ENCODE measurements at places on chromosomes 3 and 15.

GRCh38 chr3:175951047-175951694 lies 1092.0 kb downstream of the NAALADL2 start:
- no peak for DNase-seq

- no peak for DNase-seq
Measured at GRCh38 chr3:30124435-30125370, 481.7 kb upstream of the TGFBR2 start.

DNA sequence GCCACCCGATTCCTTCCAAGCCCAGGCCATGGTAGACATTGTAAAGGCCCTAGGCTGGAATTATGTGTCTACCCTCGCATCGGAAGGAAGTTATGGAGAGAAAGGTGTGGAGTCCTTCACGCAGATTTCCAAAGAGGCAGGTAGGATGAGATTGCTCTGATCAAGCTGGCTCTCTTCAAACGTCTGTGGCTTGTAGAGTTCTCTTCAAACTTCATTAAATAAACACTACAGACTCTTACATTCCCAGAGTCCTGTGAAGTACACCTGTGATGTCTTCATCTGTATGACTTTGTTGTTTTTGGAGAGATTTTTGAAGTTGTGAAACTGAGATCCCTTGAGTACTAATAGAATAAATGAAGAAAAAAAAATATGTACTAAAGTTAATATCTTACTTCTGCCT lies 285.6 kb downstream of the GRM7 start:
- DNase-seq, result no peak

GRCh38 chr15:49831206-49831965 lies 210.5 kb downstream of the DTWD1 start:
- no peak for DNase-seq

DNA sequence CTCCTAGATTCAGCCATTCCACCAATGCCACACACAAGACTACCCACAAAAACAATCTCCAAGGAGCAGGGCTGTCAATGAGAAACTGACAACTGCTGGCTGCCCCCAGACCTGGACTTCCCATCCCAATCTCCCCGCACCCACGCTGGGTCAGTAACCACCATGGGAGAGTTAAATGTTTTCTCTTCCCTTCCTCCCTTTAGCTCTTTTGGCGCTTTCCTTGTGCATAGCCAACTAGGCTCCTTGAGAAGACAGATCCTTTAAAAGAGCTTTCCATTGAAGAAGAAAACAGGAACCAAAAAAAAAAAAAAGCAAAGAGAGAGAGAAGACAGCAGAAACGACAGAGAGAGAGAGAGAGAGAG lies 8.3 kb downstream of the BCL6 start:
- no peak for DNase-seq

DNA sequence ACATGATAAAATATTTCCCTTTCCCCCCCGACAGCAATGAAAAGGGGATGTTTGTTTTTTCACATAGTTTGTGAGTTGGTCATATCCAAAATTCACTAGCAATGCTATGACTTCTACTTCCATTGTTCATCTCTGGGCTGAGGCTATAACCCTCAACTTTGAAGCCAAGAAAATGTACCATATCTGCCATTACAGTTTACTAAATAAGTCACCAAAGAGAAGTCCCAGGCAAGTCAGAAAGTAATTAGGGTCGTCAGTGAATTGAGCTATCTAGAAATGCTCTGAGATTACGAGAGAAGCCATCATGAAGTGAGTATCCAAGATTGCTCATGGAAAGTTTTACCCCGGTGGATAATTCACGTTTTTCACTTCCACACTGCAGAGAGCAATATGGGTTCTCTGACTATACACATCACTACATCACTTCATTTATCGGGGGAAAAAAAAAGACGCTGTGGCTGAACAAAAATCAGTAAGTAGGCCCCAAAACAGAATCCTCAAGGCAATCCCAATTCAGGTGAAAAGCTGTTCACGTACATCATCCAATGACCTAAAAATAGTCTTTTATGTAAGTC lies 1.4 kb downstream of the PEAK1 start:
- no peak for DNase-seq
